ENCODE measurements at places on chromosomes 2 and 18. TPM values are rescaled to one million over a fixed set of nuclear protein-coding genes. Genes with fewer than 3 reads are reported as not detected.
A peak's percentile ranks its signal among the peaks of the same experiment; 100 is the strongest.

DNA sequence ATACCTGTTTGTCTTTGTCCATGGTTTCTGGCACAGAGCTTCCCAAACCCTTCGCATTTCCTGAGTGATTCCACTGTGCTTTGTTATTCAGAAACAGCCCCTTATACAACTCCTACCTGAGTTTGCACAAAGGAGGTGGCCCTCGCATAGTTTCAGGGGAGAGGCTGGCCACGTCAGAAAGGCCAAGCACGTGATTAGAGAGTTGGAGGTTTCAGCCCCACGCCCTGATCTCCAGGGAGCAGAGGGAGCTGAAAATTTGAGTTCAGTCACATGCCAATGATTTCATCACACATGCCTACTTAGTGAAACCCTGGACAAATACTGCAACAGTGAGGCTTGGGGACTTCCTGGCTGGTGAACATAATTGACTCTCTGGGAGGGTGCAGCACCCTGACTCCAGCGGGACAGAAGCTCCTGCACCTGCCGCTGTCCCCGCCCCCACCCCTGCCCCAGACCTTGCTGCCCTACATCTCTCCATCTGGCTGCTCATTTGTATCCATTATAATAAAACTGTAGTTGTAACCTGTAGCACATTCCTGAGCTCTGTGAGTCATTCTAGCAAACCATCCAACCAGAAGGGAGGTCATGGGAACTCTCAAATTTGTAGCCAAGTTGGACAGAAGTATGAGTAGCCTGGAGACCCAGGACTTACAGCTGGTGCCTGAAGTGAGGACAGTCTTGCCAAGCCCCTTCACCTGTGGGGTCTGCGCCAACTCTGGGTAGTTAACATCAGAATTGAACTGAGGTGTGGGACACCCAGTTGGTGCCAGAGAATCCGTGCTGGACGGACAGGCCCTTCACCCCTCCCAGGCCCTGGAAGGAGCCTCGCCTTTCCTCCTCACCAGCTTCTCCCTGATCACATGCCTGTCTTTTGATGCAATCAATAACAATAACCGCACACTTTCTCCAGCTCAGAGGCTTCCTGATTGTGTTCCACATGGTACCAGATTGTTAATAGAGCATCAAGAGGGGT, 224.3 kb downstream of the ANAPC1 start:
- DNase-seq: no peak

- no peak for DNase-seq
Measured at GRCh38 chr18:57906852-57907251, 103.7 kb upstream of the ATP8B1 start.

DNA sequence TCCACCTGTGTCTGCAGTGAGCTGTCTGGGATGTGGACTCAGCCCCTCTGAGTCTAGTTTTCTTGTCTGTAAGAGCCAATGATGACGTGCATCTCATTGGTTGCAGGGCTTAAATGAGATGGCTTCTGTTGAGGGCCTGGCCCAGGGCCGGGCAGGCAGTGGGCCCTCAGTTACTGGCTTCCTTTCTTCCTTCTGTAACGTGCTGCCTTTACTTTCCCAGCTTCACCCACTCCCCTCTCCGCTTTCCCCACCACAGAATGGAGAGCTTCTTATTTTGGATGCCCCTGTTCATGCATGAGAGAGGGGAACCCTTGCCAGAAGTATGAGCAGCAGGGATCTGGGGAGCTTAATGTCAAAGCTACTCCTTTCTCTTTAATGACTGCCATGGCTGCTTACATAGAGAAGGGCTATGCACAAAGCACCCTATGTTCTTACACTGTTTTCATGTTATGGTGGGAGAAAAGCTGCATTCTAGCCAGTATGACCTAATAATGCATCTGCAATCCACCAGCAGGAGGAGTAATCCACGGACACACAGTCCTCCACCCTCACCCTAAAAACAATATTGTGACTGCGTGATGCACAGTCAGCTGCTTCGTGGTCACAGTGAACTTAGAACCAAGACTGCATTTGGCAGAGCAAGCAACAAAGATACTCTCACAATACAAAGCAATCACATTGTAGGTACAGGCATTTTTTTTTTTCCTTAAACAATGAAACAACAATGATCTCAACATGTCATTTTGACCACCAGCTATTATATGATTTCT, 37.2 kb downstream of the CREG2 start:
- DNase-seq: no peak

- no peak for DNase-seq
Measured at GRCh38 chr2:132782176-132782783, 112.3 kb upstream of the LYPD1 start.

GRCh38 chr2:231159306-231159705, 34.5 kb upstream of the HTR2B start:
- no peak for DNase-seq

DNA sequence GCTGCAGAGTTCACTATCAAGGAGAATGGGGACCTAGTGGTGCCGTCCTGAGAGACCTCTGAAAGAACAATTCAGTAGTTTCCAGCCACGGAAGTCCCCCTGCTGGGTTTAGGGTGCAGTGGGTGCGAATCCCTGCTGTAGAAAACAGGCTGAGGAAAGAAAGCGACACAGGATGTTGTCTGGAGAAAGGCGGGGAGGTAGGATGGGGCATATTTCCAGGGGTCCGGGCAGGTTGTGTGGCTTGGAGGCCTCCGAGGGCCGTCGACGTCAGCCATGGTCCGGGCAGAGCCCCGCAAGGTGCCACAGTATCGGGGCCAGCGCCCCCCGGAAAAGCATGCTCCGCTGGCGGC, 807 bp upstream of the CREB1 start:
- peak; percentile 72 for DNase-seq

DNA sequence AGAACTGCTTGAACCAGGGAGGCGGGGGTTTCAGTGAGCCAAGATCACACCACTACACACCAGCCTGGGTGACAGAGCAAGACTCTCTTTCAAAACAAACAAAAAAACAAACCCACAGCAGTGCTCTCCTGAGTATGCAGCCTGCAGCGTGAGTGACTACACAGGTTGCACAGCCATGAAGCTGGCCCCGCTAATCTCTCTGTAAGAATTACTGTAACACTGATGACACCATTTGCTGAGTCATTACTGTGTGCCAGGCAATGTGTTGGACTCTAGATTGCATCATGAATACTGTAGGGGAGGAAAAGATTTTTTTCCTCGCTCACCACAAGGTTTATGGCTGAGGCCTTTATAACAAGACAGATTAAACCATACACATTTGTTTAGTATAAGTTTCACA, 118.6 kb upstream of the ATP8B1 start:
- DNase-seq: no peak

GRCh38 chr2:181004647-181005325, 24.4 kb downstream of the UBE2E3 start:
- no peak for DNase-seq

GRCh38 chr18:43587538-43588153, 310.4 kb upstream of the SYT4 start:
- no peak for DNase-seq

GRCh38 chr2:192675681-192676080, 480.9 kb upstream of the TMEFF2 start:
- no peak for DNase-seq

DNA sequence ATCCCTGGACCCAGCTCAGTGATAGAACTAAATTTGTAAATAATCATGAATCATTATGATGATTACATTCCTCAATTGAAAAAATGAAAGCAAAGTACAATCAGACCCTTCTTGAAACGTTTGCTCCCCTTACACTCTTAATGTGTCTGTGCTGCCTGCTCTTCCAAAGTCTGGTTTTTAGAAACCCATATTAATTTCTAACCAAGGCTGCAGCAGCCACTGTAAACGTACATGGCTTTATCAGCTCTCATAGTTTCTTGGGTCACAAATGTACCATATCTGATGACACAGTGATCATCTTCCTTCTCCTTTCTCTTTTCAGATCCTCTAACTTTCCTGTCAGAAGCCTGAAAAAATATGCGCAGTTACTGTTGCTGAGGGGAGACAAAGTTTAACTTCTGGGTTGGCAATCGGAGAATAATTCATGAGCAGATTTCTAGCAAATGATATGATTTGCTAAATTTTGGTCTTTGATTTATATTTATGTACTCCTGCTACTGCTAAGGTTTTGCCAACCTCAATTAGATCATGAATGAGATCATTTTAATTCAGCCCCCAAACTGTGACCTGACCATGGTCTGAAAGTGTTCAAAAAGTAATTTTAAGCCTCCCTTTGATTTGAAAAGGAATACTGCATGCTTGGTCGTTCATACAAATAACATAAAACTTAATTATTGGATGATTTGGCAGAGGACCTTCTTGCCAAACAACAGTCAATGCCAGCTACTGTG, 12.3 kb downstream of the ZEB2 start:
- DNase-seq: no peak

- DNase-seq: no peak
Measured at GRCh38 chr2:222915092-222915957, 54.5 kb downstream of the ACSL3 start.

GRCh38 chr18:44589693-44590355, 90.9 kb upstream of the SETBP1 start:
- DNase-seq: no peak

GRCh38 chr2:11698009-11698922, 28.3 kb upstream of the NTSR2 start:
- DNase-seq: no peak

- no peak for DNase-seq
Measured at GRCh38 chr2:20299113-20299512, 51.5 kb downstream of the PUM2 start.

DNA sequence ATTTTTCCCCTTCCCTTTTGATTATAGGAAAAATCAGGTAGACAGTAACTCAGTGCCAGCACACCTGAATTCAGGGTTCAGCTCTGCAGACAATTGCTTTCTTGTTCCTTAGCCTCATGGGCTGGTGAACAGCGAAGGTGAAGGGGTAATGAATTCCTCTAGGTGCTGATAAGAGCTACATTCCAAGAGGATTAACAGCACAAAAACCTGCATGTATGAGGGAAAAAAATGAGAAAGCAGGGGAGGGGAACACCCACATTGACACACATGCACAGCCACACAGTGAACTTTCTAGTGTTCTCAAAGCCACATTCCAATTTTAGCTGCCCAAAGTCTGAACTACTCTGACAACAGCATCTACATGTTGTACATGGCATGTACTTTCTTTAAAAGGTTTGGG, 46.1 kb downstream of the SPATS2L start:
- DNase-seq: no peak

DNA sequence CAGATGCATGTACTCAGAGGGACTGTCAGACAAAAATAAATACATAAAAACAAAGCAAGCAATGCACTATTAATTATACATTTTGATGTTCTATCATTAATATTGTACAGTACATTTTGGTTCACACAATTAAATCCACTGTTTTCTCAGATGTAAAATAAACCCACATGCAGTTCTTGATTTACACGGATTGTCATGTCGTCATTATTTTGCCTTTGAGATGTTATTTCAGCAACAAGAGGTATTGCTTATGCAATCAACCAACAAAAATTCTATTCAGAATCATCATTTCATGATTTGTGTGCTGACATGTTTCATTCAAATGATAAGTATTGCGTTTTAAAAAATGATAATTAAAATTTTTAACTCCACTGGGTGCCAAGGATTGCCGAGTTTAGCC, 79.2 kb downstream of the TSHZ1 start:
- no peak for DNase-seq

Gene DLGAP1
- total RNA-seq: not detected

Gene CD207
- total RNA-seq: not detected

Gene MOGAT1
- total RNA-seq: not detected

Gene M1AP
- total RNA-seq: not detected

Gene UNC80
- total RNA-seq: not detected

Gene ITGAV
- total RNA-seq: 10.5 TPM

Gene PRKAG3
- not detected for total RNA-seq

Gene STAT4
- 109 TPM for total RNA-seq

Gene CYTIP
- total RNA-seq: 231 TPM

Gene CRYGD
- total RNA-seq: not detected
